Activated CD4-positive, alpha-beta T cell treated with anti-CD3 and anti-CD28 coated beads for 1 hour (primary cell): ENCODE measurements at places on chromosomes 5 and 9.

- DNase-seq, result no peak
Observed at GRCh38 chr5:96022971-96023370, 61.3 kb upstream of the ELL2 start.

DNA sequence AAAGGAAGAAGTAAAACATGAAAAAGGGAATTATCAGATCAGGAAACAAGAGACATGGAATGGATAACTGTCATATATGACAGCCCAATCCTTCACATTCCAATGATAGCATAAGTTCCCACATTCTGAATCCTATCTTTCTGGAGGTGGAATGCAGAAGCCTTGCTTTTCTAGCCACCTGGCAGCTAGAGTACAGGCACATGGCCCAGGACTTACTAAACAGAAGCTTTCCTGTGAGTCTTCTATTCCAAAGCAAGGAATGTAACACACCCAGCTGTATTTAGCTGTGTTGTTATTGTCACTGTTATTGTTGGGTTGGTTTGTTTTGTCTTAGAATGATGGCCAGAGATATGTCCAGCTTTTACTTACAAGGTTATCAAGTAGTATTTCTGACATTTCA, 780.5 kb upstream of the ZNF608 start:
- DNase-seq, result no peak

DNA sequence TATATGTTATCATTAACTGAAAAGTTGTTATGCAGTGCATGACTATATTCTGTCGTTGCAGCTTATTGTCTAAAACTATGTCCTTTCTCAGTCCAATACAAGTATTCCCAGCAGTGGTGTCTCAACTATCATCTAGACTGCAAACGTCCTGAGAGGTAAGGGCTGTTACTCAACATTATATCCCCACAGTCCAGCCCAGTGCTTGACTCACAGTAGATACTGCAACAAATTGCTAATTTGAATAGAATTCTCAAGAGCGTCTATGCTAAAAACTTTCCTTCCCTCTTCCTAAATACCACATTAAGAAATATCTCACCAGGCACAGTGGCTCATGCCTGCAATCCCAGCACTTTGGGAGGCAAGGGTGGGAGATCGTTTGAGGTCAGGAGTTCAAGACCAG, 37.7 kb upstream of the PCSK5 start:
- DNase-seq, result no peak

GRCh38 chr5:66848749-66849641, 252.8 kb downstream of the MAST4 start:
- DNase-seq, result no peak

DNA sequence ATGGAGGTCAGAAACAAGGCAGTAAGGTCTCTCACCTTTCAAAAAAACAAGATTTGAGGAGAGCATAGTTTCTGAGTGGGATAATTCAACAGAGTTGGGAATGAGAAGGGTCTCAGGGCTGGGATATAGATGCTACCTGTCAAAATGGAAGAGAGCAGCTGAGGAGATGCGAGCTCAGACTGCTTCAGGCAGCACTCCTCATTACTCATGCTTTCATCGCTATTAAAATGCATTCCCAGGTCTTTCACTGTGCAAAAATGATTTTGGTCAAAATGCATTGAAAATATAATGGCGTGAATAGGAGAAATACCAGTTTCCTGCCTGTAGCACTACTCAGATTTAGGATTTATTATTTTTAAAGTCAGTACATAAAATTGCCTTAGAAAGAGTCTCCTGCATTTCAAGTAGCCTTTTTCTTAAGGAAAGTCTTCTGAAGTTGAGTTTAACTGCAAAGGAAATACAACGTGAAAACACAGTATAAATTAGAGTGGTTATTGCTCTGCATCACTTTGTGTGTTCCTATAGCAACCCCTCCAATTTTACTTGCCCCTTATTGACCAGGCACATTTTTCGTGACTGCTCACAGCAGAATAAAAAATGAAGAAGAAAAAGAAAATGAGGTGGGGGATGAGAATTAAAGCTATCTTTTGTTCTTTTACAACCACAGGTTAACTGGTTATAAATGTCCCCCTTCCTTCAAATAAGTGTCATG, 724.8 kb upstream of the SEMA6A start:
- DNase-seq, result no peak

DNA sequence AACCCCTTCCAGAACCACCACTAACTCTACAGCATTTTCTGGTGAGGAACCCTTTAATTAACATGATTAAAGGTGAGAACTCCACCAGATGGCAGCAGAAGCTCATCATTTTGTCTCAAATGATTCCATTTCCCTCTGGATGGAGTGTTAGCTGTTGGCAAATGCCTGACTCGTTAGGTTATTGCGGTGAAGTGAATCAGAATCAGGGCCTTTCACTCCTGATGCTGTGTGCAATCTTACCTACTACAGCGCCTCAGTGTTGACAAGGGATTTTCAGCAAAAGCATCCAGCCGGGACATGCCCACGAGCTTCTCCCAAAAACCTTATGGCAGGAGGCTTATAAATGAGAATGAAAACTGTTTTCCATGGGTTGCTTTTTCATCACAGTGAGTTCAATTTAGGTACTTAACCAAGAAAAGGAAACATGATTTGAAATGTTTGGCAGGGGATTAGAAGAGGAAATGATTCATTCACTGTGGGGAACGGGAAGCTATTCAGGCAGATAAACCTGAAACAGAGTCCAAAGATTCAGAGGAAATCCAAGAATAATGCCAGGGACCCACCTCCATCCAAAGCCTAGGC, 48.0 kb upstream of the CAST start:
- DNase-seq, result peak; percentile 11

- no peak for DNase-seq
Observed at GRCh38 chr5:37532976-37533740, 154.0 kb downstream of the WDR70 start.

DNA sequence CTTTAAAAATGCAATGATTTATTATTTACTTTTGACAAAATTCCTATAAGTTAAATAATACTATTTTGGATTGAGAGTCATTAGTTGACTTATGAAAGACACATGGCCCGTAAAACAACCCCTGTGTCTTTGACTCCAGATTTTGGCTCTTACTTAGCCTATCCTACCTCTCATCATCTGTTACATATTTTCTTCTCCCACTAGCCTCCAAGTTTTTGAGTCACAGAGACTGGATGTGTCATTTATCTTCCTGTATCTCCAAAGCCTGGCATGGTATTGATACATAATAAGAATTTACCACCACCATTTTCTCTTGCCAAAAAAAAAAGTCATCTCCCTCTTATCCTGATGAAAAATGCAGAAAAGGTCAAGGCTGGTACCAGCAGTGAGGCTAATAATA, 99.9 kb downstream of the GABRB2 start:
- no peak for DNase-seq

DNA sequence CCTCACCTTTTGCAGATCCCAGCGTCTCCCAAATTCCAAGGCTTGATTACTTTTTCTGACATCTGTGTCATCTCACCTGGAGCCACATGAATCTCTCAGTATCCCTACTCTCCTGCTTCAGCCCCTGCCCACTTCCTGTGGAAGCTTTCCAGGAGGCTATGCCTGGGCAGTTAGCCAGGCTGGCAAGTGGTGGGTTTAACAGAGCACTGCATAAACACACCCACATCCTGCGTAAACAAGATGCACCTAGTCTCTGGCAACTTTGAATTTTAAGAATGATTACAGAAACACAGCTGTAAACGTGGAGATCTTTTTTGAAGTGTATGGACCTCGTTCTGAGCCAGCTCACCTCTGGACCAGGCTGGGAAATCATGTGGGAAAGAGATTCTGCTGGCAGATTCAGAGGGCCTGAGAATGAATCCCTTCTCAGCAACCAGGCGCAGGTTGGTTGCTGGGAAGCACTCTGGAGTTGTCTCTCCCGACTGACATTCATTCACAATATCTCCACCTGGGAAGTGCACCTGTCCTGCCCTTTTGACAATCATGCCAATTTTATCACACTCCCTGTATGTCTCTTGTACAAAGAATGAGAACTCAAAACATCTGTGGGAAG, 55.7 kb upstream of the FANCC start:
- DNase-seq, result no peak

DNA sequence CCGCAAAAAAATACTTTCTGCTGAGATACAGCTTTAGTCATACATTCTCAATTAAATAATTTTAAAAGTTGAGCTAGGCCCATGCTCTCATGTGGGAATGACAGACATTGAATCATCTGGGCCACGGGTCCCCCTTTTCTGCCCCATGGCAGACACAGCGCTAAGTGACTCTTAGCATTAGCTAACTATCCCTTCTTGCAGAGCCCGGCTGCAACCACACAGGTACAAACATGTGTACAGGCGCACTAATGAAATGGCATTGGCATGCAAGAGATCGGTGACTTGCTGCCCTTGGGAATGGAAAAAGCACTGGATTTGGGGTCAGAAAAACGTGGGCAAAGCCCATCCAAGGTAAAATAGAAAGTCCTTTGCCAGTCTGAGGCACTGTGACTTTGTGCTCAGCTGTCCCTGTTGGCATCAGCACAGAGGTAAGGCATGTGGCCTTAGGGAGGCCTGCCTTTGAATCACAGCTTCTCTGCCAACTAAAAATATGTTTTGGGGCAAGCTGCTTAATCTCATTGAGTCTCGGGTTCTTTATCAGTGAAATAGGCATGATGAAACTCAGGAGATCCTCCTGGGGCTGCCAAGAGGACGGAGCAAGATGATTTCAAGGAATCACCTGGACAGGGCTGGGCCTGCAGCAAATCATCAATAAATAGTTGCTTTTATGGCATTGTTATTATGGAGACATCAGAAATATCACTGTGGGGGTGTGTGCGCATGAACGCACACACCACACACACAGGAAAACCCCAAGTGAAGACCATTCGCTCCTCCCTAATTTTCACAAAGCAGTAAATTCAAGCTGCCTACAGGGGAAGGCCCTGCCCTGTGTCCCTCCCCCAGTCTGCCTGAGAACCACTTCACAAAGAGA, 54.2 kb downstream of the WHRN start:
- DNase-seq, result no peak

DNA sequence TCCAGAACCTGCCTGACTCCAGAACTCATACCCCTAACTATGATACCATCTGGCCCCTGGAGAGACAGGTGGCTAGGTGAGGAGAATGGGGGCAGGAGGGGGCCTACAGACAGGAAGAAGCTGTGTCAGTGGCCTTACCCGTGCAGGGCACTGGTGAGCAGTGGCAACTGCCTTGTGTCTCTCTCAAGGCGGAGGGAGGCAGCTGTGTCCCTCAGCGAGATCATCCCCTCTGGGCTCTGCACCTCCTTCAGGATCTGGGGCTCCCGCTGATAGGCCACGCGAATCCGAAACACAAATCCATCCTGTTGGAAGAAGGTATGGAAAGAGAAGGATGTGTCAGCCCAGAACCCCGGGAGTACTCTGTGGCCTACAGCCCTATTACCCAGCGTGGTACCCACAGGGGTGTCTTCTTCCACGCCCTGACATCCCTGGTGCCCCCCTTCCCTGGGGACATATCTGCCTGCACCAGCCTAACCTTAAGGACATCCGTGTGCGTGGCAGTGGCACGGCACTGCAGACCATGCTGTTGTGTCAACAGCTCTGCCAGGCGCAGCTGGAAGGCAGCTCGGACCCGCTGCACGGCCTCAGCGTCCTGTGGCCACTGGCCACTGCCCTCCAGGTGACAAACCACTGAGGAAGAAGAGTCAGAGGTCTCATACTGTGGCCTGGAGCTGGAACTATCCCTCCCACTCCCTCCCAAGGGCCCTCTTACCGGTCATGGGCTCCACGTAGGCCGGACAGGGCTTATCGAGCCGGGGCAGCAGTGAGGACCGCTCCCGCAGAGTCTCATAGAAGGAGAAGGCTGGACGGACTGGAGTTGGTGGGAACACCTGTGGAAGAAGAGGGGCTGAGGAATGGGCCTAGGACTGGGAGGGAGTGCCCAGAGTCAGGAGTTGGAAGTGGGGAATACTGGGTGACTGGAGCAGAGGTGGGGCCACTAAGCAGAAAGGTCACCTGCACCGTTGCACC, 7.8 kb downstream of the NOL6 start:
- DNase-seq, result no peak

- no peak for DNase-seq
Observed at GRCh38 chr9:76827296-76828080, 63.2 kb downstream of the PCA3 start.

GRCh38 chr9:3884736-3885135, 358.9 kb upstream of the RFX3 start:
- DNase-seq, result no peak

DNA sequence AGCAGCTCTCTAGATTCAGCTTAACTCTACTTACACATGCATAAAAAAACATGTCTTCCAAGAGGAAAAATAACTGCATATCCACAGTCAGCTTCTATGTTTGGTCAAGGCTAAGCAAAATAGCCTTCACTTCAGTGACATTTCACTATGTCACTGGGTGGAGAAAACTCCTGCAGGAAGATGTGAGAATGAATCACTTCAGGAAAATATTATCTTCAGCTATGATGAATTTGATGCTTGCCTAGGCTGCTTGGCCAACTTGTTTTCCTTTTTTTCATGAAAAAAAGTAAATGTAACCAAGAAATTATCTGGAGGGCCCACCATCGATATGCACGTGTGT, 143.0 kb upstream of the ZNF608 start:
- no peak for DNase-seq

DNA sequence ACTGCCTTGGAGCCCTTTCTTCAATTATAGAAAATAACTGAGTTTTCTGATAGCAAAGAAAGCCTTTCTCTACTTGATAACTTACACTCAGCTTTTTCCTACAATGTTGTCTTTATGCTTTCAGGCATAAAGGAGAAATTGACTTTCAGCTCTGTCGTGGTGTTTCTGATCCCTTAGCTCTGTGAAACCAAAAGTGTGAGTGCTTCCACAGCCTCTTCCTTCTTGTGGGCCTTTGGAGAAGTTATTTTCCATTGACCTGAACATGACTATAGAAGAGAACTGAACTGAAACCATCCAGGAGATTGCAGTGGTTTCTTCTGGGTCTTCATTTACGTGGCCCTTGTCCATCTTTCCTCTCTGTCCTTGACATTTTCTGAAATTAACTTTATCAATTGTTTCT, 59.5 kb upstream of the EQTN start:
- no peak for DNase-seq

DNA sequence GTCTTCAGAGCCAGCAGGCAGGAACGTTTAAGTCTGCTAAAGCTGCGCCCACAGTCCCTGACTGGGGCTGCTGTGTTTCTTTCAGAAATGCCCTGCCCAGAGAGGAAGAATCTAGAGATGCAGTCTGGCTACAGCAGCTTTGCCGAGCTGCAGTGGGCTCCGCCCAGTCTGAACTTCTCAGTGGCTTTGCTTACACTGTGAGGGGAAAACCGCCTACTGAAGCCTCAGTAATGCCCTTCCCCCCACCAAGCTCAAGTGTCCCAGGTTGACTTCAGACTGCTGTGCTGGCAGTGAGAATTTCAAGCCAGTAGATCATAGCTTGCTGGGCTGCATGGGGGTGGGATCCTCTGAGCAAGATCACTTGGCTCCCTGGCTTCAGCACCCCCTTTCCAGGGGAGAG, 78.4 kb downstream of the SREK1 start:
- DNase-seq, result no peak
